LHCN-M2 (cell line): ENCODE measurements at places on chromosomes 1 and 21.
A peak's percentile ranks its signal among the peaks of the same experiment; 100 is the strongest.

DNA sequence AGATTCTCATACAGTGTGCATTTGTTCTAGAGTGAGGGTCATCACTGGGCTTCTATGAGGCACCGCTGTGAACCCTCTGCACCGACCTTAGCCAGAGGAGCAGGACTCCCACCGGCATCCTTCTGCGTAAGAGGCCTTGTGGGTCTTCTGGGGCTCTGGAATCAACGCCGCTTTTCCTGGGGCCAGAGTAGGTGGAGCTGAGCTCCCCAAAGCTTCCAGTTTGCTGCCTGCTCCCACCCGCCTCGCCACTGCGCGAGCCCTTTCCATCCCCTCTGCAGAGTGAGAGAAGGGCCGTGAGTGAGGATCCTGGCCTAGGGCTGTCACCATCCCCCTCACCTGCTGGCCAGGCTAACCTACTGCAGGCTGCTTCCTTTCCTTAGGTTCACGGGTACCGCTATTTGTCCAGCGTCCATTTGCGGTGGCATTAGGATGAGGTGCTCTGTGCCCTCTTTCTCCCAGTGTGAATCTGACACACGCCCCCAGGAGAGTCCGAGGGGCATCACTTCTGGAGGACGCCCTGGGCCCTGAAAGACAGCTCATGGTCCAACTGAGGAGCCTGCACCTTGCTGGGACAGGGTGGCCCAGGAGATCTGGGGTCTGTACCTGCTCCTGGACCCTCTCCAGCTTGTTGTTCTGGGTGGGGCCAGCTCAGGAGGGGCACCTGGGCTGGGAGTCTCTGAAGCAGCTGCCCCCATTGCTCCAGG, 36.2 kb downstream of the UMODL1 start:
- no peak for DNase-seq

DNA sequence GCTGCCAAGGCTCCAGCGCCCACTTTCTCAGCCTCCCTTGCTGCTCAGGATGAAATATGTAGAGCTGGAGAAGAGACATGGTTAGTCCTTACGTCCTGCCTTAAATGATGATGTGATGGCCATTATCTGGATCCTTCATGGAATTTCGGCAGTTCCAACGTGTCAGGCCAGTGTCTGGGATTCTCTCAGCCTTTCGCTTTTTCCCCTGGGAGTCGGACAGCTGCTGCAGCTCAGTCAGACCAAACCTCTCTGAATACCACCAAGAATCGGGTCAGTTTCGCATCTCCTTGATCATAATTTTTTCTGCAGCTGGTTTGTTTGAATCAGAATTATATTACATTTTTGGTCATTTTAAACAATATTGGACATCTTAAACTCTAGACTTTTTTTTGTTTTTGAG, 22.3 kb upstream of the KLHDC8A start:
- DNase-seq = peak; percentile 45

DNA sequence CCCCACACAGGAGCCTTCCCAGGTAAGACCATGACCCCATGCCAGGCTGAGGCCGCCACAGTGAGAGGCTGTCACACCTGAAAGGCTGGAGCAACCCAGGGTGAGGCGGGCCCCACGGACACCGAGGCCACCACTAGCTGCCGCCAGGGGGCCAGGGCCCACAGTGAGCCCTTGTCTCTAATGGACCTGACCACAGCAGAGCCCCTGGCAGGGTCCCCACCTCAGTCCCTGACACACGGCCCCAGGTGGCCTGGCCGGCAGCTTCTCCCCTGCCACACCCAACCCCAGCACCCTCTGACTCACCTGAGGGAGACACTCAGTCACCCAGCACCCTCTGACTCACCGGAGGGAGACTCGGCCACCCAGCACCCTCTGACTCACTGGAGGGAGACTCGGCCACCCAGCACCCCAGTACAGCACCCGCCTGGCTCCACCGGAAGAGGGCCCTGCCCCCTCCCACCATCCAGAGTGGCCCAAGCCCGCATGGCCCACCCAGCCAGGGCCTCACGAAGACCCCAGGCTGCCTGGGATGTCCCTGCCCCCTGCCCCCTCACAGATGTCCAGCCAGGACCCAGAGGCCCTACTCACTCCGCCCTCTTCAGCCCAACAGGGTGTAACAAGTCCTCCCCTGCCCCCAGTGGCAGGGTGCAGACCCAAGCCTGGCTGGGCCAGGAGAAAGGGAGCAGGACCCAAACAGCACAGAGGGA, 4.4 kb downstream of the DVL1 start:
- DNase-seq = peak; percentile 80

- peak; percentile 69 for DNase-seq
Observed at GRCh38 chr1:32919811-32920733, 18.9 kb upstream of the TMEM54 start.

DNA sequence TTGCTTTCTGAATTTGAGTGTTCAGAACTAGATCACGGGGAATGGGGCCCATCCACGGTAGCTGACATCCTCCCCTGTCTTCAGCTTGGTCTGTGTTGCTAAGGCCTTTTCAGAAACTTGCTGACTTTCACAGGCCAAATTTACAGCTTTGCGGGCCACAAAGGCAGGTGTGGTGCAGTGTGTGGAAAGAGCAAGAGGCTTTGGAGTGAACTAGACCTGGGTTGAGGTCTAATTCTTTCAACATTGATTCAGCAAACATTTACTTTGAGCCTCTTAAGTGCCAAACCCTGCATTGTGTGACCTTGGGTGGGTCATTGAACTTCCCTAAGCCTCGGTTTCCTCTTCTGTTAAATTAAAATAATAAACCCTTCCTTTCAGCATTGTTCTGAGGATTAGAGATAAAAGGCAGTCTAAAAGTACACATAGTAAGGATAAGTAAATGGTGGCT, 24.3 kb downstream of the STPG1 start:
- DNase-seq = no peak

GRCh38 chr1:24828887-24829192, 83.6 kb downstream of the CLIC4 start:
- DNase-seq = no peak

DNA sequence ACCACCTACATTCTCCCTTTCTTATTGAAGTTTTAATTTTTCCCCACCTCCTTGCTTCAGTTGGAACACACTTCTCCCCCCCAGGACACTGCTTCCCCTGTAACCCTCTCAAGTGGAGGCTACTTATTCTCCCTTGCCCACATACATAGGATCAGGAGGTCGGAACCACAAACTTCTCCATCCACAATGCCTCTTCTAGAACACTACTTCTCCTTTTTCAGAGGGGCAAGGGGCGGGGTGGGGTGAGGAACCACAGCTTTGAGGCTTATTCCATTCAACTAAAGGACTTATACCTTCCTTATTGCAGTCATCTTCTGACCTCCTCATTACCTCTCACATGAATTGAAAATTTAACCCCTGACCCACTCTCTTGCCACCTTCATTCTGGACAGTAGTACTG, 81.3 kb downstream of the NEK7 start:
- no peak for DNase-seq

DNA sequence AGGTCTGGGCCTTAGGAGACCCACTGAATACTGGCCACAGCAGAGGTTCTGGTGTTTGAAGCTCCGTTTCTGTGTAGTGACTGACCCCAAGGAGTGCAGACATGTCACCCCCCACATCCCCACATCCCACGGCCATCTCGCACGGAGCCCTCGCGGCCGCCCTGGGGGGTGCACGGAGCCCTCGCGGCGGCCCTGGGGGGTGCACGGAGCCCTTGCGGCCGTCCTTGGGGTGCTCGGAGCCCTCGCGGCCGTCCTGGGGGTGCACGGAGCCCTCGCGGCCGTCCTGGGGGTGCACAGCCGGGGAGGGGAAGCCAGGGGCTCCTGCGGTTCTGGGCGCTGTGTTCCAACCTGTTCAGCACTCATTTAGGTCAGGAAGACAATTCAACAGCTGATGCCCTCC, 68.4 kb downstream of the SCCPDH start:
- no peak for DNase-seq

DNA sequence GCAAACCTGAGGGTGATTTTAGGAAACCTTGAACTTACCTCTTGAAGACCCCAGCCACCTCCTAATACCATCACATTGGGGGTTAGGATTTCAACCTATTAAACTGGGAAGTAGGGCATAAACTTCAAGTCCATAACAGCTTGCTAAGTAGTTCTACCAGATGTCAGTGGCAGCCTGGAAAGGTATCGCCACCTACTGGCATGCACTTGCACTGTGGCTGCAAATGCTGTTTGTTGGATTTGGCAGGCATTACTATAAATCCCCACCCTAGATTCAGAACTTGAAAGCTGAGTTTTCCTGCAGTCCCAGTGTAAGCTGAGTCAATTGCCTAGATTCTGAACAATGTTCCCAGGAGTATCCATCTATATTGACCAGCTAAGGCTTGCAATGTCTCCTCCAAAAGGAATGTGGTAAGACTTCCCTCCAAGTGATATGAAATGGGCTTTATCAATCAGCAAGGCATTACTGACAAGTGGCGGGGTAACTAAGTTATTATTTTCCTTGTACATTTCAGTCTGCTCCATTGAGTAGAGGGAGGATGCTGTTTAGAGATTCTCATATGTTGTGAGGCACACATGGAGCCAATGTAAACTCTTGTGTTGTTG, 474.5 kb downstream of the PTPRC start:
- DNase-seq = peak; percentile 60

- DNase-seq = no peak
Observed at GRCh38 chr1:17759114-17759513, 4.0 kb downstream of the ACTL8 start.

GRCh38 chr1:152169366-152170025, 10.5 kb upstream of the RPTN start:
- no peak for DNase-seq

GRCh38 chr1:203120325-203121153, 7.0 kb upstream of the ADORA1 start:
- DNase-seq = peak; percentile 35

GRCh38 chr1:35851132-35851869, 31.7 kb upstream of the AGO1 start:
- no peak for DNase-seq

- DNase-seq = peak; percentile 56
Observed at GRCh38 chr21:42112238-42112637, 41.1 kb downstream of the UMODL1 start.

- peak; percentile 29 for DNase-seq
Observed at GRCh38 chr1:67194209-67194863, 28.1 kb downstream of the IL23R start.

- DNase-seq = peak; percentile 32
Observed at GRCh38 chr1:41467673-41468072, 16.8 kb downstream of the EDN2 start.

- no peak for DNase-seq
Observed at GRCh38 chr21:28227881-28228635, 764.6 kb downstream of the LTN1 start.

- peak; percentile 15 for DNase-seq
Observed at GRCh38 chr1:234743791-234744611, 134.0 kb upstream of the IRF2BP2 start.

- no peak for DNase-seq
Observed at GRCh38 chr1:232421143-232421796, 208.7 kb downstream of the SIPA1L2 start.

GRCh38 chr1:151815716-151816327, 10.6 kb upstream of the LINGO4 start:
- no peak for DNase-seq

DNA sequence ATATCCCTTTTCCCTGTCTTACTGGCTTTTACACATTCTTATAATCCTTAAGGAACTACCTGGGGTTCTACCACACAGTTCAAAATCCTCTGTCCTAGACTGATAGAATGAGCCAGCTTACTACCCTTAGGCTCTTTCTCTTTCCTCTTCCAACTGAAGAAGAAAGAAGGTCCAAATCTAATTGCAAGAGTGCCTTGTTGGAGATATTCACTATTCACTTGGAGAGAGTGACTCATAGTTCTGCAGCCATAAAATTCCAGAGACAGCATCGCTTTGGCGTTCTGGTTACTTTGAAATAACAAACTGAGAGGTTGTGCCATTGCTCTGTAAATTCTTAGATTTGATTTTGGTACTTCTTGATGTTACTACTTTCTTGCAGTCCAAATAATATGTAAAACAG, 4.2 kb downstream of the CADM3 start:
- DNase-seq = no peak

- DNase-seq = no peak
Observed at GRCh38 chr1:61271412-61271789, 189.0 kb downstream of the NFIA start.

DNA sequence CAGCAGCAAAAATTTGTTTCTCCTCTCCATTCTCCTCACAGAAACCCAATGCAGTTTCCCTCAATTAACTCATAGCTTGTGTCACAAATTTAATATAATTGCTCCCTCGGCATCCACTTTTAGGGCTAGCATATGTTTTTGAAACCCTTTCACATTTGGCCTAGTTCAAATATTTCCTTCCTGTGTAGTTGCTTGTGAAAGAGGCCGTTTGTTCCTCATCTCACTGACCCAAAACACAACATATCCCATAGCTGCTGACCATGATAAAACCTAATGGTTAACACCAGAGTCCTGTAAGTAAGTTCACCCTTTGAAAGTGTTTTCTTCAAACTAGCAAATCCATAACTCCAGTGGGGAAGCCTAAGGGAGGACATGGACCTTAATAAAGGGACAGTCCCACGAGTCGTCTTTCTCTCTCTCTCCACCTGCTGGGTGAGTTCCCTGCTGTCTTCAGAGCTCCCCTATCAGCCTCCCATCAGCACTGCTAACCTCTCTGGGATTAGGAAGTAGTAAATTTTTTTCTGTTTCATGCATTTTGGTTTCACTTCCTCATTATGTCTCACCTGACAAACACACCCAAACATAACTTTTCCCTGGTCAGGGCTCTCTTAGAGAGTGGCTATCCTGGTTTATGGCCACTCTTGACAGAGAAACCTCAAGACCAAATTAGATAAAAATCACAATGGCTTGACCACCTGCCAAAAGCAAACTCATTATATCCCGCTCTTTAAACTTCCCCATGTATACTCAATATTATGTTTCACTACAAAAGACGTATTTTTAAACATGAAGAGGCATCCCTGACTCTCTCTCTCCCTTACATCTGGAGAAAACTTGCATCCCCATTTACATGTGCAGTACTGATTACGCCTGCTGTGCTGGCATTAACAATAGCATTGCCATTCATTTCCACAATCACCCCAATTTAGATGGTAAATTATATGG, 177.7 kb upstream of the HP1BP3 start:
- DNase-seq = no peak

DNA sequence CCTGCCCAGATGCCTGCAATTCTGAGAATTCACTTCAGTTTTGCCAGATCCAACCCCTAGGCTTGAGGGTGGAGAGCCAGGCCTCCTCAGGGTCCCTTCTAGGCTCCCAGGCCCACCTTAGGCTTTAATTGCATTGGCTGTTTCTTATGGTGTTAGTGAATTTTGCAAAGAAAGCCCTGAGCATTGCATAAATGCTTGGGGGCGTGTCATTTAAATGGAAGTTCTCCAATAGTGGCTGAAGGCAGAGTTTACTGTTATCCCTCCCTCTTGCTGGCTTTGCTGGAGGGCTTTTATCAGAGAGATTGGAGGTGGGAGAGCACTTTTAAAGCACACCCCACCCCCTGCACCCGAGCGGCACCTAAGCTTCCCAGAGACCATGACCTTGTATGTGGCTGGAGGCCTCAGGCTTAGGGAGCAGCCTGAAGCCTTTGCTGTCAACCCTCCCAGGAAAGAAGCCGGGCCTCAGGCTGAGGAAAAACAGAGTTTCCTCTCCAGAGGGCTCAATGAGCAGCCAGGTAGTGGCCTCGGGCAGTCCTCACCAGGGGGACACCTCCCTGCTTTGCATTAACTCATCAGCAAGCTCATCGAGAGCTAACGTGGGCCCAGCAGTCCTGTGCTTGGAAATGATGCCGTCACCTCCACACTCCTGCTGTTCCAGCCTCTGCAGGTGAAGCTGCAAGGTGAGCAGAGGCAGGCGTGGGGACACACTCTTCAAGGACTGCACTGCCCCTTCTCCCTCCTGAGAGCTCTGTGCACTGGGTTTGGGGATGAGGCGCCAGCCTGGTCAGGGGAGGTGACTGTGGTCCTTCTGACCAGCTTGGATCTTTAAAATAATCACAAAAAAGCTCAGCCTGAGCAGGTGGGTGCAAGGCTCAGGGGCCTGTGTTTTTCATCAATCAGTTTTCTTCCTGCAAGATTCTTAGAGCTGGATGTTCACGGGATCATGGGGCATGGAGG, 58.0 kb downstream of the STUM start:
- no peak for DNase-seq
